Immature natural killer cell (primary cell): ENCODE measurements at places on chromosomes 2 and 18. TPM values are rescaled to one million over a fixed set of nuclear protein-coding genes. Genes with fewer than 3 reads are reported as not detected.
A peak's percentile ranks its signal among the peaks of the same experiment; 100 is the strongest.

DNA sequence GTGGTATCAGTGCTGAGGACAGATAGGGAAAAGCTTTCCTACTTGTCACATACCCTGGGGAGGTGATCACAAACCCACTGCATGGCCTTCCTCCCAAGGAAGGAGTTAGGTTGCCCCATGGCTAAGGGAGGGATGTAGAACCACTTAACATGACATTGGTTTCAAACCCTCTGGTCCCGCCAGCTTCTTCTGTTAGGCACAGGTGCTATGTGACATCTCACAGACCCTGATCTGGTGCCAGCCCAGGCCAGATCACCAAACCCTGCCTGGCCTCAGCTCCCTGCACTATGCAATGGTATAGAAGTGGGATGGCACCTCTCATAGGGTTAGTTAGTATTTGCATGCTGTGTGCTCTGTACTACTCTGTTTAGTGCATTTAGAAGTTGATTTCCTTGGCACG, 58.0 kb downstream of the TCF7L1 start:
- no peak for DNase-seq
- H3K27me3 ChIP-seq = peaks cover 13% of the 10 kb centered on the region
- H3K4me1 ChIP-seq = no peaks in the 10 kb centered on the region
- no peak overlapping the region for H3K4me3 ChIP-seq
- no peak overlapping the region for H3K27ac ChIP-seq

The CCDC148 gene
- not detected for polyA plus RNA-seq

The NGEF gene
- polyA plus RNA-seq = not detected

GRCh38 chr2:202108345-202108744, 35.3 kb downstream of the KIAA2012 start:
- H3K4me1 ChIP-seq = no peaks in the 10 kb centered on the region
- no peak overlapping the region for H3K4me3 ChIP-seq
- DNase-seq = no peak
- no peaks in the 10 kb centered on the region for H3K36me3 ChIP-seq
- no peak overlapping the region for H3K27ac ChIP-seq
- H3K27me3 ChIP-seq = peaks cover 4% of the 10 kb centered on the region

GRCh38 chr2:184780944-184781343, 182.6 kb downstream of the ZNF804A start:
- no peaks in the 10 kb centered on the region for H3K27me3 ChIP-seq
- no peak overlapping the region for H3K27ac ChIP-seq
- H3K36me3 ChIP-seq = no peaks in the 10 kb centered on the region

GRCh38 chr2:193539188-193539587, 1344.5 kb upstream of the TMEFF2 start:
- no peaks in the 10 kb centered on the region for H3K4me1 ChIP-seq
- no peak overlapping the region for H3K4me3 ChIP-seq
- DNase-seq = no peak
- H3K27ac ChIP-seq = no peak overlapping the region
- H3K27me3 ChIP-seq = no peaks in the 10 kb centered on the region
- H3K36me3 ChIP-seq = no peaks in the 10 kb centered on the region

GRCh38 chr2:25698752-25699151, 25.4 kb upstream of the DTNB start:
- H3K4me3 ChIP-seq = no peak overlapping the region
- no peaks in the 10 kb centered on the region for H3K4me1 ChIP-seq
- H3K36me3 ChIP-seq = no peaks in the 10 kb centered on the region

The DSG4 gene
- polyA plus RNA-seq = not detected

GRCh38 chr2:168589236-168590211, 133.5 kb downstream of the CERS6 start:
- no peak overlapping the region for H3K27ac ChIP-seq
- no peak for DNase-seq
- no peaks in the 10 kb centered on the region for H3K27me3 ChIP-seq
- H3K36me3 ChIP-seq = no peaks in the 10 kb centered on the region
- H3K4me3 ChIP-seq = no peak overlapping the region
- H3K4me1 ChIP-seq = peaks cover 11% of the 10 kb centered on the region

The DOK6 gene
- 0.17 TPM for polyA plus RNA-seq

DNA sequence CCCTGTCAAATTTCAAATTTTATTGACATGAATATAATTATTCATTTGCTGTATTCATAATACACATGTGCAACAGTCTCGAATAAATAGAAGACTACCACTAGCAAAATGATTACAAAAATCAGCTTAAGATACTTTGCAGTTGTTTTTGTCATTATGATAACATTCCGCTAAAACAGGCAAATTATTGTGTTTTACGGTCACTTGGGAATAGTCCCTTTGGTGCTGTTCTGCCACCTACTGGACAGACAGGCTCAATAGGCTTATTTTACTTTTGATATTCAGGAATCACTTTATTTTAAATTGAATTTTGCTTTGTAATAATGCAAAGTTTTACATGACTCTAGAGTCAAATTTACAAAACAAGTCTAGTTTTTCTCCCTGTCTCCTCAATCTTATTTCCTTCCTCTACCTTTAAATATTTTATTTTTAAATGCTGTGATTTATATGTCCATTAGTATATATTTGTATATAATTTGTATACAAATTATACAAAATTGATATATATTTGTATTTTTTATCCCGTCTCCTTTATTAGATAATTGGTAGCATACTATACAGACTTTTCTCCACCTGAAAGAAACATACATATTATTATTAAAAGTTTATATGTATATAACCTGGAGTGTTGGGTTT, 456.3 kb downstream of the DLGAP1 start:
- no peaks in the 10 kb centered on the region for H3K4me1 ChIP-seq
- no peak overlapping the region for H3K4me3 ChIP-seq
- H3K27me3 ChIP-seq = peaks cover 8% of the 10 kb centered on the region
- H3K27ac ChIP-seq = no peak overlapping the region
- no peak for DNase-seq

DNA sequence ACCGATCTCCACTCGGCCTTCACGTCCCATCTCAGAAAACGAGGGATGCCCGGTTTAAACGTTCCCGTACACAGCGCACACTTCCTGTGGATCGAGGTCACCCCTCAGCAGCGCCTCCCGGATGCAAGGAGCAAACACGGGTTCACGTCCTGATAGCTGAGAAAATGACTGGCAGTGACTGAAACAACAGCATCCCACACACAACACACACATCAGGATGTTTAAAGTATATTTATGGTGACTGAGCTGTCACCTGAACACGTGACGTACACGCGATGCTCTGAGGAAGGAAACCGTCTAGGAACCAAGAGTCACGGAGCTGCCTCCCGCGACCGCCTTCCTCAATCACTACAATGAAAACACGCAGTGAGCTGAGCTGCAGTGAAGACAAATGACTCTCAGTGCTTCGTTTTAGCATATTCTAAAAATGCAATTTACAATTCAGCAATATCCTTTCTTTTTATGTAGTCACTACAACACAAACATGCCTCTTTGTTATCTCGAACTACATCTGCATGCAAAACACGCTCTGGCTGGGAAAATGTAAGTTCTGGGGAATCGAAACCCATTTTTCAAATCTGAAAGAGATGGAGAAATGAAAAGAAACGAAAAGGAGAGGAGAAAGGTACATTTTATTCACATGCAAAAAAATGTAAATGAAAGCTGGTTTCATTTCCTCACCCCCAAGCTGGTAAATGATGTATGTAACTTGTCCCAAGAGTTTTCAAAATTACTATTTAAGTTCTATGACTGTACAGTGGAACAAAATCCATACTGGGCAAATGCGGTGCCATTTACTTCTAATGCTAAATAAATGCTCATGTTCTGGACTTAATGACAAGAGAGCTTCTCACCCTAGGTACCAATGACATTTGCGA, 19.8 kb downstream of the HDAC4 start:
- peaks cover 15% of the 10 kb centered on the region for H3K27me3 ChIP-seq
- H3K27ac ChIP-seq = peak overlapping the region; percentile 95
- H3K4me3 ChIP-seq = peak overlapping the region; percentile 83
- peak; percentile 65 for DNase-seq

DNA sequence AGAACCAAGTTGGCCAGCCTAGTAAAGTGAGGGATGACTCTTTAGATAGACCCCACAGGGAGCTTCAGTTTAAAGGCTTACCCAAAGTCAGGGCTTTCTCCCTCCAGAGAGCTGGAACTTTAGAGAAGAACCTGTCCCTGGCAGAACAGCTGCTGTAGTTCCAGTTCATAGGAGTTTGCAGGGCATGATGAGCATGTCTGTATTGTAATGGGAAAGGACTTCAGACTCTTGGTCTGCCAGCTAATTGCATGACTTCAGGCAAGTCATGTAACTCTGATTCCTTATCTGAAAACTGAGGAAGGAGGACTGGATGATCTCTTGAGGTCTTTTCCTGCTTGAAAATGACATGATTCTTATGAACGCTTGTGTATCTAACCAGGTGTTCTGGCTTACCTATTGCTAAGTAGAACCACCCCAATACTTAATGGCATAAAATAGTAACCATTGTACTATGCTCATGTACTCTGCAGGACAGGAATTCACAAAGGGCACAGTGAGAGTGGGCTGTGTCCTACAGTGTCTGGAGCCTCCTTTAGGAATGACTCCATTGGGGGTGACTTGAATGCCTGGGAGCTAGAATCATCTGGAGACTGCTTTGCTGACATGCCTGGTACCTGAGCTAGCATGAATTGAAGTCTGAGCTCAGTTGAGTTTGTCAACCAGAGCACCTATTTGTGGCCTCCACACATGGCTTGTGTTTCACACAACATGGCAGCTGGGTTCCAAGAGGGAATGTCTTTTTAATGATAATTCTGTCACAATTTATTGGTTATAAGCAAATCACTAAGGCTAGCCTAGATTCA, 18.9 kb downstream of the SP5 start:
- no peak overlapping the region for H3K27ac ChIP-seq
- H3K36me3 ChIP-seq = no peaks in the 10 kb centered on the region
- H3K27me3 ChIP-seq = peaks cover 6% of the 10 kb centered on the region
- H3K4me1 ChIP-seq = no peaks in the 10 kb centered on the region
- H3K4me3 ChIP-seq = no peak overlapping the region

The SERPINB11 gene
- polyA plus RNA-seq = not detected

- H3K4me3 ChIP-seq = no peak overlapping the region
- H3K27ac ChIP-seq = no peak overlapping the region
- no peak for DNase-seq
- H3K27me3 ChIP-seq = peaks cover 3% of the 10 kb centered on the region
Observed at GRCh38 chr2:45773909-45774308, 122.4 kb downstream of the PRKCE start.

DNA sequence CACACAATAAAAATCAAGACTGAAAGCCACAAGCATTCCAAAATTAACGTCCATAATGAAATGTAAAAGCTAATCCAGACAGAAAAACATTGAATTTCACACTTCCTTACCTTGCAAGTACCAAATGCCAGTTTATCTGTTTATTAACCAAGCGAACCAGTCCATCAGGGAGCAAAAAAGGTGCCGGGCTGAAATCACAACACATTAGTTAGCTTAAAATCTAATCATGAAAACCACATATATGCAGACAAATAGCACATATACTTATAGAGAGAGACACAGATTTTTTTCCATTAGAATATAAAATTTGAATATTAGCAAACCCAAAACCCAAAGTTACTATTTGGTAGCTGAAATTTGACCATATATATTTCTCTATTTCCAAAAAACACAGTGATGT, 7.2 kb downstream of the NBAS start:
- no peak overlapping the region for H3K4me3 ChIP-seq
- H3K36me3 ChIP-seq = peaks cover 12% of the 10 kb centered on the region

- no peak for DNase-seq
- peaks cover 5% of the 10 kb centered on the region for H3K27me3 ChIP-seq
- no peak overlapping the region for H3K27ac ChIP-seq
Observed at GRCh38 chr18:34870555-34871310, 160.6 kb downstream of the DTNA start.

GRCh38 chr2:83109284-83109683, 1349.8 kb downstream of the SUCLG1 start:
- no peak overlapping the region for H3K4me3 ChIP-seq
- no peaks in the 10 kb centered on the region for H3K27me3 ChIP-seq
- H3K27ac ChIP-seq = no peak overlapping the region
- H3K36me3 ChIP-seq = no peaks in the 10 kb centered on the region

GRCh38 chr2:120678251-120678650, 57.4 kb upstream of the GLI2 start:
- no peak for DNase-seq
- H3K36me3 ChIP-seq = no peaks in the 10 kb centered on the region

The GAL3ST2 gene
- polyA plus RNA-seq = not detected

The IL1F10 gene
- not detected for polyA plus RNA-seq

- DNase-seq = no peak
- H3K27me3 ChIP-seq = peaks cover 17% of the 10 kb centered on the region
- H3K4me1 ChIP-seq = no peaks in the 10 kb centered on the region
- no peak overlapping the region for H3K27ac ChIP-seq
- H3K36me3 ChIP-seq = no peaks in the 10 kb centered on the region
- no peak overlapping the region for H3K4me3 ChIP-seq
Observed at GRCh38 chr18:23682472-23682871, 6.8 kb upstream of the LAMA3 start.

DNA sequence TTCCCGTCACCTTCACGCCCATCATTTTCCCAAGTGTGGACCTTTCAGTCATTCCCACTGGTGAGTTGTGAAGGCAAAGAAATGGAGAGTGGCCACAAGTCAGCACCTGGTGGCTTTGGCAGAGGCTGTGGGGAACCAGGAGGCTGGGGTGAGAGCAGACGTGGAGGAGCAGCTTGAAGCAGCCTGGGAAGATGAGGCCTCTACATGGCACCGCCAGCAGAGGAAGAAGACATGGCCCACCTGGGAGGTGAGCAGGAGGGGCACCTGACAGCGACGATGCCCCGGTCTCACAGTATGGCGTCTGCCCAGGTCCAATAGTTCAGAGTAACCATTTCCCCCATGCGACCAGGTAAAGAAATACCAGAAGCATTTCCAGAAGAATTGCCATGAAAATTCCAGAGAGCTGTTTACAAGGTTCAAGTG, 69.0 kb downstream of the TPO start:
- H3K4me1 ChIP-seq = no peaks in the 10 kb centered on the region
- no peak overlapping the region for H3K27ac ChIP-seq
- H3K27me3 ChIP-seq = no peaks in the 10 kb centered on the region
- H3K36me3 ChIP-seq = no peaks in the 10 kb centered on the region
- no peak overlapping the region for H3K4me3 ChIP-seq

DNA sequence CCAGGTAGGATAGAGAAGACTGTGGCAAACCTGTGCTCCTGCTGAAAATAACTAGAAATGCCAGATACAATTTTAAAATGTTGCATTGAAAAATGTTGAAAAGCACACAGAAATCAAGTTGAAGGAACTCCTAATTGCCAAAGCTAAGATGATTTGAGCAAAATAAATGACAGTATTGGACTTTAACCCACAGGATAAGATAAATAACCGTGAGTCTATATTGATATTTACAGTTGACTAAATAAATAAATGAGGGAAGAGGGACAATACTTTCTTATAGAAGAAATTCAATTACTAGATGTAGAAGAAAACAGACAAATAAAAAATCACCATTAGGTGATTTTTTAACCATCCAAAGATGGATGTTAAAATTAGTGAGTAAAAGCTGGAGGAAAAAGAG, 59.0 kb downstream of the CWC22 start:
- no peaks in the 10 kb centered on the region for H3K27me3 ChIP-seq

DNA sequence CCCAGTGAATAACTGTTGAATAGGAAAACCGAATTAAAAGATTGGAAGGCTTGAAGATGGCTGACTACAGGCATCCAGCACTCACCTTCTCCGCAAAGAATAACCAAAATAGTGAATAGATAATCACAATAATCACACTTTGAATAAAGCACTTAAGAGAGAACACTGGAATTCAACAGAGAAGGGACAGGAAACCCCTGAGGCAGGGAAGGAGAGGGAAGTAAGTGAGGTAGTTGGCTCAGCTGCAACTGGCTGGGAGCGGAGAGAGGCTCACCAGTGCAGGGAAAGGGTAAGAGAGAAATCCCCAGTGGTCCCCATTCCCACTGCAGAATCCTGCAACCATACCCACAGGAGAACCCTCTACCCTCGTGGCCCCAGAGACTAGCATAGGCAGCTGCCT, 246.6 kb upstream of the NCKAP5 start:
- no peaks in the 10 kb centered on the region for H3K4me1 ChIP-seq
- no peak overlapping the region for H3K4me3 ChIP-seq
- peaks cover 6% of the 10 kb centered on the region for H3K36me3 ChIP-seq
- DNase-seq = no peak
- H3K27ac ChIP-seq = no peak overlapping the region

The YES1 gene
- polyA plus RNA-seq = 11.6 TPM
